ENCODE measurements at places on chromosomes 7 and 10. TPM values are rescaled to one million over a fixed set of nuclear protein-coding genes. Genes with fewer than 3 reads are reported as not detected.

GRCh38 chr7:117323305-117323850 lies 520 bp upstream of the WNT2 start:
- DNase-seq = peak; percentile 3

DNA sequence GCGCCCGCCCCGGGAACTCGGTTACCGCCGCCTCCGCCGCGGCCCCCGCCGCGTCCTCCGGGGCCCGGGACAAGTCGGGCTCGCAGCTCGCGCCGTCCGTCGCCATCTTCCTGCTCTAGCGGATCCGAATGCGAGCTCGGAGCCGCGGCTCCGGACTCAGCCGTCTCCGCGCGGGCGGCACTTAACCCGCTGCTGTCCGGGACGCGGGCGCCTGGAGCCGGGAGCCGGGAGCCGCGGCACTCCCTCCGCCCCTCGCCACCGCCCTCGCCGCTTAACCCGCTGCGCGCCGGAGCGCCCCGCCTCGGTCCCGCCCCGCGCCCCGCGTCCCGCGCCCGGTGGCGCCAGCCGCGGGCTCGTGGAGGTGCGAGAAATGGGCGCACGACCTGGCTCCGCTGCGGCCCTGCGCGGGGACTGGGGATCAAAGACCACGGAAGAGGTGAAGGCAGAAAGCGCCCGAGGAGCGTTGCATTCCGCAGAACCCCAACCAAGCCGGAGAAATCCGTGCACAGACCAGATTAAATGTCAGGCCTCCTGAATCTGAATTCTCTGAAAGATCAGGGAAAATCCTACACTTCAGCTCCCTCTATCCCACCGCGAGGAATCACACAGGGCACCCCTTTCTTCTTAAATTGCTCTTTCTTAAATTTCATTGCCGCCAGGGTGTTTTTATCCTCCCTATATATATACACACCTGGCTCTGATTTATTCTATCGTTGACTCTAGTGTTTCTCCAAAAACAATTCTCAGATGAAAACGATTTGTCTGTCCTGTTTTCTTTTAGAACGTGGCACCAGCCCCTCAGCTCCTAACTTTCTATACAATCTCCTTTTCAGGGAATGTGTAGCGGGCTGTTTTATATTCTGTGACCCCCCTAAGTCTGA lies at the start of gene CTTNBP2:
Gene CTTNBP2 (minus strand): TSS at position 132 of the 881 bp plus-strand sequence. CDS start 26 bp downstream, at position 106.
- DNase-seq = peak; percentile 25

GRCh38 chr7:156764016-156764669 lies 123.6 kb downstream of the RNF32 start:
- DNase-seq = peak; percentile 73

DNA sequence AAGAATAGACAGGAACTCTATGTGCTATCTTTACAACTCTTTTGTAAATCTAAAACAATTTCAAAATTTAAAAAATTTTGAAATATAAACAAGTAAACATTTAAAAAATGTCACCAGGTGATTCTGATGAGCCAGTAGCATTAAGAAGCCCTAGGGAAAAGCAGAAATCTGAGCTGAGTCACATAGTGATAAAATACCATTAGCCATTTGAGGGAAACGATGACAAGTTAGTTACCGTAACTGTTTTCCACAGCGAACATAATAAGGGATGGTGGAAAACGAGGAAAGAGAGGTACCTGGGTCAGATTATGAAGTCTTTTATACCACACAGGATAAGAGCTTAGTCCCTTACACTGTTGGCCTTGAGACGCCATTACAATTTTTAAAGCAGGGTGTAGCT lies 55.5 kb downstream of the PRR15 start:
- no peak for DNase-seq

- no peak for DNase-seq
Observed at GRCh38 chr10:126214021-126214420, 174.3 kb downstream of the ADAM12 start.

CYP26C1 gene
- not detected for total RNA-seq

- DNase-seq = peak; percentile 94
Observed at GRCh38 chr7:151599401-151600227, 79.9 kb upstream of the RHEB start.

DNA sequence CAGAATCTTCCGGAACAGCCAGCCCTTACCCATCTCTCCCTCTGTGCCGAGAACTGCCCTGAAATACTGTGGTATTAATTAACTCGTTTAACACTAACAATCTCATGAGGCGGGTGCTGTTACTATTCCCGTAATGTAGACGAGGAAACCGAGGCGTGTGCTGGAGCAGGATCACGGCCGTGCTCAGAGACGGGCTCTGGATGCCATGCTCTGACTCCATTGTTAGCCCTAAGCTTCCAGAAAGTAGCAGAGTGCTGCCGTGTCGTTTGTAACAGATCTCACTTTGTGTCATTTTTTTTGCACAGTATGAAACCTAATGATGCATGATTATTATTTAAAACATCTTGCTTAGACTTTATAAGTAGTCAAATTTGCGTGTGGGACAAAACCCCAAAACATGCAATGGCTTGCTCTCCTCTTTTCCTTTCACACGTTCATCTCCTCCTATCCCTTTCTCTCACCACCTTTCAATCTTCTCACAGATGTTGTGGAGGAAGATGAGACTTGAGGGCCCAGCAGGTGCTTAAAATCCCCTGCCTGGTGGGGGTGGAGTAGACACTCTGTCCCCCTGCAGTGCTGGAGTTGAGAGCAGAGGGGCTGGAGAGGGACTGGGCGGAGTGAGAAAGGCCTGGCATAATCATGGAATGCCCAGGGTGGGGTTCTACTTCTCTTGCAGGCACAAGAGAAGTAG lies 482 bp upstream of the ACTR3C start:
- peak; percentile 29 for DNase-seq

MACROH2A2 gene
- total RNA-seq = 1.8 TPM

- DNase-seq = no peak
Observed at GRCh38 chr10:102040305-102041050, 15.5 kb downstream of the ARMH3 start.

- peak; percentile 18 for DNase-seq
Observed at GRCh38 chr10:102744374-102745051, 765 bp downstream of the WBP1L start.

CALML3 gene
- total RNA-seq = not detected

PNLIP gene
- not detected for total RNA-seq

GRCh38 chr7:17120756-17121155 lies 177.7 kb upstream of the AHR start:
- no peak for DNase-seq

DNA sequence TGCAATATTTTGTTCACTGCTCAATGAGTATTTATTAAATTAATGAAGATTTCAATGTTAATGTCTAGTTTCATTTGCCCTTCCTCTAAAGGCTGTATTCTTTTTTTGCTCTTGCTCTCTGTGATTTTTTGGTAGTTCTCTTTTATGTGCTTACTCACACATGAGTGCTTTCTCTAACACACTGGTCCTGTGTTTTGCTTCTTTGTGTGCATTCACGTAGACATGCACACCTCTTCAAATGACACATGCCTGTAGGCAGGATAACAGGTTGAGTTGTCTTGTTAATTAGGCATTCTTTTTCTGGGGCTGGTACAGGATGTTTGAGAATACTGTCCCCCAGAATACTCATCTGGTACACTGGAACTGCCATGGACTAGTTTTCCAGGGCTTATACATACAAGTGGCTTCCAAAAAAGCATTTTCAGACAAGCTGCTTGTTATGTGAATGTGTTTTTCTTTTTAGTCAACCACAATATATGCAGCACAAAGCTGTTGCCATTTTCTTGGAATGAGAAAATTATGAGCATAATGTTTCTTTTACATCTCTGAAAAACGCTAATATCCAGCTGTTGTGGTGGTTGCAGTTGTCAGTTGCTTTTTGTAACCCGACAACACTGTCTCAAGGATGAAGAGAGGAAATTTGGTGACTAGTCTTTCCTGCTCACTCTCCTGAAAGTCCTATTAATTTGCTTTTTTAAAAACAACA lies 416.4 kb downstream of the AUTS2 start:
- no peak for DNase-seq

DNA sequence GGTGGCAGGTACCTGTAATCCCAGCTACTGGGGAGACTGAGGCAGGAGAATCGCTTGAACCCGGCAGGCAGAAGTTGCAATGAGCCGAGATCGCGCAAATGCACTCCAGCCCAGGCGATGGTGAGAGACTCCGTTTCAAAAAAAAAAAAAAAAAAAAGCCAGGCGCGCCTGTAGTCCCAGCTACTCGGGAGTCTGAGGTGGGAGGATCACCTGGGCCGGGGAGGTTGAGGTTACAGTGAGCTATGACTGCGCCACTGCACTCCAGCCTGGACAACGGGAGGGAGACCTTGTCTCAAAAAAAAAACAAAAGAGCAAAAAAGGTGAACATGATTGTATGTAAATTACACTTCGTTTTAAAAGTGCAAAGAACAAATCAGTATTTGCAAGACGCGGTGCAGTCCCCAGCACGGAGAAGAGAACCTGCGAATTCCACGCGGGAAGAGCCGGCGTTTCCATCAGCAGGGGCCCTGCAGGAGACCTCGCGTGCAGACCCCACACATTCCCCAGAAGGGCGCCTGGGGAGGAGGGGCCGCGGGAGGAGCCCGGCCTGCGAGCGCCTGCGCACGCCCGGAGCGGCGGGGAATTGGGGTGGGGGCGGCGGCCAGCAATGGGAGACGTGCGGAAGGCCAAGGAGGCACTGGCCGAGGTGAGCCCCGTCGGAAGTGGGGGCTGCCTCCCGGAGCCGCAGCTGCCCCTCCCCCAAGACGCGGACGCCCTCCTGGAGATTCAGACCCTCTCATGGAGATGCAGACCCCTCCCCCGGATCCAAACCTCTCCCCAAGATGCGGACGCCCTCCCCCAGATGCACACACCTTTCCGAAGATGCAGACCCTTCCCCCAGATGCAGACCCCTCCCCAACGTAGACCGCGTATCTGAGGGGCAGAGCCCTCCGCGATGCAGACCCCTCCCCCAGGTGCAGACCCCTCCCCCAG lies 16.7 kb upstream of the SUN1 start:
- DNase-seq = peak; percentile 28

GRCh38 chr7:157981778-157982177 lies 605.8 kb downstream of the PTPRN2 start:
- no peak for DNase-seq

DNA sequence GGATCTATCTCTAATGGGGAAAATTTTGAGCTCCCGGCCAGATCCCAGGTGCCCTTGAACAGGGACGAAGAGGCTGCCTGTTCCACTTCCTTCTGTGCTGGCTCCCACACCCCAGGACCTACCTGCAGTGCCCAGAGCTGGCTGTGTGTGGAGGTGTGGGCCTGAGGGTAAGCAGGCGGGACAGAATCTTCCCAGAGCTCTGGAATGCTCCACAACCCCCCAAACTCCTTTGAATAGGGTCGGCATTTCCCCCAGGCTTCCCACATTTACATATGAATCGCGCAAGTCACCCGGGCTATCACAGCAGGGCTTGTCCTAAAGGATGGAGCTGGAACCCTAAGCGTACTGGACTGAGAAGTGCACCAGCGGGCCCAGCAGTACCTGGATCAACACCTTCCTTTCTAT lies 95.9 kb downstream of the DNMBP start:
- no peak for DNase-seq

GRCh38 chr10:119871881-119872609 lies 598 bp downstream of the MCMBP start:
- peak; percentile 17 for DNase-seq

- no peak for DNase-seq
Observed at GRCh38 chr7:100446040-100446439, 9.7 kb upstream of the PPP1R35 start.

GRCh38 chr10:74786126-74786525 lies 40.3 kb upstream of the KAT6B start:
- DNase-seq = no peak

GRCh38 chr10:98418665-98419468 lies 3.9 kb upstream of the PYROXD2 start:
- no peak for DNase-seq

- no peak for DNase-seq
Observed at GRCh38 chr7:51261117-51261835, 55.3 kb downstream of the COBL start.

GRCh38 chr7:138257459-138258196 lies 181.4 kb downstream of the AKR1D1 start:
- peak; percentile 85 for DNase-seq

DNA sequence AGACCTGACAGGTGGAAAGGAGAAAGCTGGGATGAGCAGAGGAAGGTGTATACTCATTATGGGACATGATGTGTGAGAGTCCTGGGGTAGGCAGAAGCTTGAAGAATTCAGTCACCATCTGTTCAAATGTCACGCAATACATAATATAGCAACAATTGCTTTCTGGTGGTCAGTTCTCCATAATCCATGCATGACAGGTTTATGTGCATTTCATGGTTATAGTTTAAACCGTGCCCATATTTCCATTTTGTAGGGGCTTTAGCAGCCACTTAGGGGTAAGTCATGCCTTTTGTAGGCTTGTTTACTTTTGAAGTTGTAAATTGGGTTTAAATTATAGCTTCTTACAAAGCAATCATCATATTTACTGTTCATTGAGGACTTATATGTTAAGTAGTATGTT lies 158.8 kb downstream of the NXPH1 start:
- DNase-seq = no peak

COBL gene
- total RNA-seq = not detected

- DNase-seq = peak; percentile 67
Observed at GRCh38 chr10:22824984-22825383, 102.9 kb upstream of the ARMC3 start.

GRCh38 chr10:114709984-114710383 lies 51.9 kb upstream of the ABLIM1 start:
- DNase-seq = peak; percentile 9

ZNF775 gene
- 3.4 TPM for total RNA-seq

DNA sequence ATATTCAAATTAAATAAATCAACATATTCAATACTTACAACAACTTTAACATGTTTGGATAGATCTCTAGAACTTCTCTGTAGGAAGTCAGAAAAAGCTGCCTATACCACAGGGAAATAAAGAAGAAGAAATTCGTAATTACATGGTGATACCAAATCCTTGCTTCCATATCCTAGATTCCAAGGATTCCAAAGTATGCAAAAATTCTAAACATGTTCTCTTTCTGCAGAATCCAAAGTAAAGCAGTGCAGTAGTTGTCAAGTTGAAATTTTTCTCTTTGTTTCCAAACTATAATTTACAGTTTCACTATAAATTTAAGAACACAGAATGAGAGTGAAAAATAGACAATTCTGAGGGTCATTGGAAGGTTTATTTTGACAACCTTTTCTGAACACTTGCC lies 233.7 kb upstream of the PTN start:
- DNase-seq = no peak

DNA sequence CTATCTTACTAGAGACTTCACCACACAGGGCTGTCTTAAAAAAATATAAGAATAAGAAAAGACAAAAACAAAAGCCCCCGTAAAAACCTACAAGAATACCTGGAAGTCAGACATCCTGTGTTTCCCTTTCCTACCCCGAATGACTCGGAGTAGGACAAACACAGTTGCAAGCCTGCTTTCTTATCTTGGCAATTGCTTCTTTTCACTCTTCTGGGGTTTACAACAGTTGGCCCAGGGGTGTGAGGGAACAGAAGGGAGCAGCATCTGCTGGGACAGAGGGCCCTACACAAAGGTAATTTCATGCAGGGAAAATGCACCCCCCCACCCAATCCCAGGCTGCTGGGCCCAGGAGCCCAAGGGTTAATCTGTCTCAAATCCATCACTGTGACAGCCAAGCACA lies 220.6 kb downstream of the ARHGAP12 start:
- no peak for DNase-seq

GRCh38 chr10:71143170-71143569 lies 69.2 kb upstream of the UNC5B start:
- no peak for DNase-seq
